ENCODE measurements at places on chromosomes 4 and X. TPM values are rescaled to one million over a fixed set of nuclear protein-coding genes. Genes with fewer than 3 reads are reported as not detected.

- no peaks in the 10 kb centered on the region for H3K4me1 ChIP-seq
- H3K36me3 ChIP-seq, result no peaks in the 10 kb centered on the region
- DNase-seq, result no peak
- H3K27me3 ChIP-seq, result no peaks in the 10 kb centered on the region
- H3K4me3 ChIP-seq, result no peak overlapping the region
Observed at GRCh38 chr4:105399532-105400161, 74.2 kb downstream of the PPA2 start.

DNA sequence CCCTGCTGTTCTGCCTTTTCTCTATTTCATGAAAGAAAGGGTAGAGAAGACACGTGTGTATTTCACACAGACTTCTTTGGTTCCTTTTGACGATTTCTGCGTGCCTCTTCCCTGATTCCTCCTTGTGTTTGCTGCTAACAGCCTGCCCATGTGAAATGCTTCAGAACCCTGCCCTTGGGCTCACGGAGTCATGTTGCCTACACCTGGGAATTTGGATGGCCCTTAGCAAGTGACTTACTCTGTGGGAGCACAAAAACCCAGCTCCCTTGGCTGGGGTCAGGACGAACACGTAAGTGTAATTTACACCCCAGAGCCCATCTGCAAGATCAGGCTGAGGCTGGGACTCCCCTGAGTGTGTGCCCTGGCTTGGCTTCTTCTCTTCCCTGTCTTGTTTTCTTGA lies 220.3 kb upstream of the BCOR start:
- no peak overlapping the region for H3K27ac ChIP-seq
- H3K27me3 ChIP-seq, result peaks cover 7% of the 10 kb centered on the region
- no peak overlapping the region for H3K4me3 ChIP-seq
- no peaks in the 10 kb centered on the region for H3K4me1 ChIP-seq
- H3K36me3 ChIP-seq, result no peaks in the 10 kb centered on the region
- no peak for DNase-seq

The FAM156B gene
- polyA plus RNA-seq, result 49.7 TPM

The HDX gene
- polyA plus RNA-seq, result 0.30 TPM

The PROM1 gene
- polyA plus RNA-seq, result 19.7 TPM

The GAGE12J gene
- polyA plus RNA-seq, result not detected

DNA sequence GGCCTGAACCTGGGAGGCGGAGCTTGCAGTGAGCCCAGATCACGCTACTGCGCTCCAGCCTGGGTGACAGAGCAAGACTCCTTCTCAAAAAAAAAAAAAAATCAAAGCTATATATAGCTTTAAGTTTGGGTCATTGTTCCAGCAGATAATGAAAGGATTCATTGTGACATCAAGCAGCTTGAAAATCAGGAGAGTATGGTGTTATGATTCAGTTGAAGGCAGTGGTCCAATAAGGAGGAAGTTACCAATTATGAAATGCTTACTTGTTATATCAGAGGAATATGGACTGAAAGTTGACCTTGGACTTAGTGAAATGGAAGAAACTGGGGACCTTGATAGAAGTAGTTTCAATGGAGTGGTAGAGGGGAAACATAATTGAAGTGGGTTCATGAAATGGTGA lies 140.4 kb upstream of the MAD2L1 start:
- no peaks in the 10 kb centered on the region for H3K27me3 ChIP-seq
- H3K4me1 ChIP-seq, result no peaks in the 10 kb centered on the region
- H3K27ac ChIP-seq, result no peak overlapping the region

DNA sequence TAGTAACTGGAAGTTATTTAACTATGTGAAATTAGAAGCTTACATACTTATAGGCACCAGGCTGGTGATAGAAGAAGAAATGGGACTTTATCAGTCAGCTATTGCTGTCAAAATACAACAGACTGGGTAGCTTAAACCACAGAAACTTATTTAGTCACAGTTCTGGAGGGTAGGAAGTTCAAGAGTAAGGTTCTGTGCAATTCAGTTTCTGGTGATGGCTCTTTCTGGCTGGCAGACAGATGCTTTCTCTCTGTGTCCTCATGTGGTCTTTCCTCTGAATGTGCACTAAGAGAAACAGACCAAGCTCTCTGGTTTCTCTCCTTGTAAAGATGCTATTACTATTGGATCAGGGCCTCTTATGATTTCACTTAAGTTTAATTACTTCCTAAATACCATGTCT lies 92.1 kb upstream of the ANKRD50 start:
- no peak overlapping the region for H3K27ac ChIP-seq
- H3K27me3 ChIP-seq, result no peaks in the 10 kb centered on the region
- H3K36me3 ChIP-seq, result no peaks in the 10 kb centered on the region
- no peaks in the 10 kb centered on the region for H3K4me1 ChIP-seq

The ETDB gene
- polyA plus RNA-seq, result not detected

DNA sequence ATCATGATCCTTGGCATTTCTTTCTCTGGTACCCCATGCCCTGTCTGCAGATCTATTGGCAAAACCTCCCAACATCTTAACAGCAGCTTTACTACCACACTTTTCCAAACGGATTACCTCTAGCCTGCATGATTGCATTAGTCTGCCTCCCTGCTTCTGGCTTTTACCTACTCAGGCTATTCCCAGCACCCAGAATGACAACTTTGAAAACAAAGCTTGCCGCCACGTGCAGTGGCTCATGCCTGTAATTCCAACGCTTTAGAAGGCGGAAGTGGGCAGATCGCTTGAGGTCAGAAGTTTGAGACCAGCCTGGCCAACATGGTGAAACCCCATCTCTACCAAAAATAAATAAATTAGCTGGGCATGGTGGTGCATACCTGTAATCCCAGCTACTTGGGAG lies 60.2 kb downstream of the UBE2K start:
- no peak for DNase-seq
- no peak overlapping the region for H3K4me3 ChIP-seq
- no peaks in the 10 kb centered on the region for H3K27me3 ChIP-seq
- no peaks in the 10 kb centered on the region for H3K4me1 ChIP-seq

DNA sequence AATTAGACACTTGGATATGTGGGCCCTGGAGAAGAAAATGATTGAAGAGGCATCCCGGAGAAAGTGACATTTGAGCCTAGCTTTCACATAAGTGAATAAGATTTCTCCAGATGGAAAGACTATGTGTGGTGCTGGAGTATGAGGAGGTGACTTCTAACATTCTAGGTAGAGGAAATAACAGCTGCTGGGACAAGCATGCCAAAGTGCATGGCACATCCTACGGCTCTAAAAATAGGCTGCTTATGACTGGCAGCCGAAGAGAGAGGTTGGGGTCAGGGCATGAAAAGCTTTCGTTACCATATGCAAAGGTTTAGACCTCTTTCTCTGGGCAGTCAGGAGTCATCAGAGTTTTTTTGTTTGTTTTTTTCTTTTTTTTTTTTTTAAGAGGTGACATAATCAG lies 142.0 kb downstream of the SOX3 start:
- no peaks in the 10 kb centered on the region for H3K4me1 ChIP-seq
- H3K27ac ChIP-seq, result no peak overlapping the region
- no peak for DNase-seq
- H3K27me3 ChIP-seq, result peaks cover 7% of the 10 kb centered on the region
- H3K4me3 ChIP-seq, result no peak overlapping the region

- H3K4me1 ChIP-seq, result no peaks in the 10 kb centered on the region
- H3K4me3 ChIP-seq, result no peak overlapping the region
- no peak for DNase-seq
- H3K27ac ChIP-seq, result no peak overlapping the region
- no peaks in the 10 kb centered on the region for H3K27me3 ChIP-seq
Observed at GRCh38 chr4:70874268-70875156, 27.7 kb upstream of the MOB1B start.

- no peaks in the 10 kb centered on the region for H3K36me3 ChIP-seq
- H3K27me3 ChIP-seq, result no peaks in the 10 kb centered on the region
- H3K4me1 ChIP-seq, result no peaks in the 10 kb centered on the region
- no peak overlapping the region for H3K4me3 ChIP-seq
Observed at GRCh38 chr4:137213372-137214173, 318.7 kb downstream of the PCDH18 start.

DNA sequence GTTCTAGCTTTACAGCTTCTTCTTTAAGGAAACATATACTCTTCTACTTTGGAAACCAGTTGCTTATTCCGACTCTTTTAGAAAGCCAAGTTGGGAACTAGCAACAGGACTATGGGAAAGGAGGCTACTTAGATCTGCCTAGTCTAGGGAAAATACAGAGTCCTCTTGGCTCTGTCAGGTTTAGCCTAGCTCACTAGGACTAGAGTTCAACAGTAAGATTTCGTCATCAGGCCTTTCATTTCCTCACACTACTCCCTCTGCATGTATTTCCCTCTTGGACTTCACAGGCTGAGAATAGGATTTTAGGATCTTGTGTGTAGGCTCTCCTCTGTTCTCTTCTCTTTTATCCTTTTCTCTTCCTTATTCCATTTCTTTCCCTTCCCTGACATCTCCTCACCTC lies 409.8 kb downstream of the AR start:
- H3K27ac ChIP-seq, result no peak overlapping the region
- H3K4me1 ChIP-seq, result no peaks in the 10 kb centered on the region
- H3K4me3 ChIP-seq, result no peak overlapping the region
- no peak for DNase-seq

- no peaks in the 10 kb centered on the region for H3K36me3 ChIP-seq
- peaks cover 7% of the 10 kb centered on the region for H3K4me1 ChIP-seq
- no peak for DNase-seq
- H3K27ac ChIP-seq, result no peak overlapping the region
Observed at GRCh38 chr4:54104907-54105306, 4.9 kb downstream of the GSX2 start.

GRCh38 chr4:98283219-98284189 lies 22.3 kb downstream of the RAP1GDS1 start:
- no peaks in the 10 kb centered on the region for H3K36me3 ChIP-seq
- H3K27ac ChIP-seq, result no peak overlapping the region
- no peaks in the 10 kb centered on the region for H3K27me3 ChIP-seq
- H3K4me1 ChIP-seq, result no peaks in the 10 kb centered on the region
- H3K4me3 ChIP-seq, result no peak overlapping the region

The DMP1 gene
- polyA plus RNA-seq, result not detected

The ARR3 gene
- not detected for polyA plus RNA-seq

DNA sequence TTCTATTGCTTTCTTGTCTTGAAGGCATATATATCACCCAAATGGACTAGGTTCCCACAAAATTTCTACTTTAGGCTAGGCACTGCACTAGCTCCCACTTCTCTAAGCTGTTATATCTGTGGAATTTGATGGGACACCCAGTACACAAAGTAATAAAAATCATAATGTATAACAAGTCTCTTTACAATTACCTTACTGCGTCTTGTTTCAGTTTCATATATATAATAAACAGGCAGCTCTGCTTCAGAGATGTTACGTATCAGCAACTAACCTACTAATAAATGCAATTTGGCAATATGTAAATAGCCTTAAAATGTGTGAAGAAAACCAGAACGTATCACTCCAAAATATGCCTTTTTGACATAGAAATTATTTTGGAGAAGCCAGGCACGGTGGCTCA lies 42.0 kb upstream of the UGDH start:
- H3K27ac ChIP-seq, result no peak overlapping the region
- H3K4me3 ChIP-seq, result no peak overlapping the region
- DNase-seq, result no peak

- H3K27me3 ChIP-seq, result no peaks in the 10 kb centered on the region
- H3K27ac ChIP-seq, result no peak overlapping the region
- DNase-seq, result no peak
- no peaks in the 10 kb centered on the region for H3K36me3 ChIP-seq
- H3K4me3 ChIP-seq, result no peak overlapping the region
- H3K4me1 ChIP-seq, result no peaks in the 10 kb centered on the region
Observed at GRCh38 chrX:22534643-22535042, 261.9 kb downstream of the CBLL2 start.

DNA sequence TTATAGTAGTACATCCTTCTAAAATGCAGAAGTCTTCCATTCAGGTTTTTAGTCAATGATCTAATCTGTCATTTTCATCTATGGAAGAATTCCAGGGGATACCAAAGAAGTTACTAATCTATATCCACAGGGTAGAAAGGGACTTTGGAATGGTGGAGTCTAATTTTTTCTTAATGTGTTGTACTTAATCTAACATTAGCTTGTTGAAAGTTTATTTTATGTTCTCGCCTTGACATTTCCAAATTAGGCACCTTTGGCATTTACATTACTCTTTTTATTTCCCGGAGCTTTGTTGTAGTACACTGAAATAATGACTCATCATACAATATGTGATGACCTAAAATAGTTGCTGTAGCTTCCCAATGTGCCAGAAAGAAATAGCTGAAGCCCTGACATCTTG lies 91.5 kb downstream of the HTR2C start:
- no peaks in the 10 kb centered on the region for H3K4me1 ChIP-seq
- no peak overlapping the region for H3K4me3 ChIP-seq
- H3K36me3 ChIP-seq, result no peaks in the 10 kb centered on the region
- no peak overlapping the region for H3K27ac ChIP-seq
- no peak for DNase-seq
- peaks cover 3% of the 10 kb centered on the region for H3K27me3 ChIP-seq

GRCh38 chr4:122542411-122543236 lies 78.2 kb downstream of the IL21 start:
- H3K4me1 ChIP-seq, result no peaks in the 10 kb centered on the region
- DNase-seq, result no peak
- no peaks in the 10 kb centered on the region for H3K36me3 ChIP-seq
- no peak overlapping the region for H3K4me3 ChIP-seq
- no peaks in the 10 kb centered on the region for H3K27me3 ChIP-seq

The JCHAIN gene
- polyA plus RNA-seq, result 2.0 TPM

GRCh38 chr4:7799736-7800135 lies 139.9 kb downstream of the AFAP1 start:
- H3K36me3 ChIP-seq, result no peaks in the 10 kb centered on the region
- H3K27ac ChIP-seq, result no peak overlapping the region
- peaks cover 2% of the 10 kb centered on the region for H3K4me1 ChIP-seq
- no peak for DNase-seq

GRCh38 chr4:76904646-76905190 lies 6.8 kb upstream of the SOWAHB start:
- no peak overlapping the region for H3K27ac ChIP-seq
- H3K4me1 ChIP-seq, result no peaks in the 10 kb centered on the region
- H3K4me3 ChIP-seq, result no peak overlapping the region
- no peaks in the 10 kb centered on the region for H3K27me3 ChIP-seq
- no peak for DNase-seq

The KLHL4 gene
- polyA plus RNA-seq, result 0.21 TPM

The VCX3A gene
- not detected for polyA plus RNA-seq

DNA sequence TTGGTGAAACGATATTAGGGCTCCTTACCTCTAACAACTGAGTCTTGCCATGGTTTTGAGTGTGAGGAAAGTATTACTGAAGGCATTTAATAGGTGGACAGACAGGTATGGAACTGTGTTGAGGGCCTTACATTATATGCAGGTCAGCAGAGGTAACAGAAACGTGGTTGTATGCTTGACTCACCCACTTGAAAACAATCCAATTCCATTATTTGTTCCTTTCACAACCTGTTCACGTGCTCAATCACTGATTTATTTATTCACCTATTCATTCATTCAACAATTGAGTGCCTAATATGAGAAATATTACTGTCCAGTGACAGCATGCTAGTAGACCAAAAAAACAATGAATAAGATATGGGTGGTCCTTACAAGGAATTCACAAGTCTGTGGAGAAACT lies 33.3 kb upstream of the PPARGC1A start:
- no peak overlapping the region for H3K4me3 ChIP-seq
- H3K4me1 ChIP-seq, result no peaks in the 10 kb centered on the region
- DNase-seq, result no peak
- H3K27me3 ChIP-seq, result no peaks in the 10 kb centered on the region

The RRH gene
- 0.15 TPM for polyA plus RNA-seq

The TCEAL5 gene
- 5.7 TPM for polyA plus RNA-seq

The CSAG1 gene
- not detected for polyA plus RNA-seq

The BCORL1 gene
- polyA plus RNA-seq, result 3.7 TPM

GRCh38 chrX:72526534-72527508 lies 45.8 kb downstream of the HDAC8 start:
- H3K4me1 ChIP-seq, result no peaks in the 10 kb centered on the region
- H3K36me3 ChIP-seq, result no peaks in the 10 kb centered on the region
- DNase-seq, result no peak
- H3K4me3 ChIP-seq, result no peak overlapping the region
- H3K27ac ChIP-seq, result no peak overlapping the region
